Nasal cavity respiratory epithelium epithelial cell of viscerocranial mucosa (primary cell): ENCODE measurements at places on chromosomes 11 and 22. TPM values are rescaled to one million over a fixed set of nuclear protein-coding genes. Genes with fewer than 3 reads are reported as not detected.

Gene ADM2
- 6.2 and 23.1 TPM in 2 replicates for total RNA-seq

Gene BDNF
- total RNA-seq = 0.68 and 1.4 TPM in 2 replicates

Gene ZC3H12C
- 7.2 and 15.8 TPM in 2 replicates for total RNA-seq

Gene SLC22A8
- total RNA-seq = not detected in 2 replicates

Gene AIFM3
- 0.68 and 5.8 TPM in 2 replicates for total RNA-seq

Gene MYOD1
- not detected in 2 replicates for total RNA-seq

Gene SLC5A1
- total RNA-seq = 1.4 and 4.1 TPM in 2 replicates

Gene TMEM191C
- total RNA-seq = 0.34 and 0.85 TPM in 2 replicates

Gene DAGLA
- under 0.01 and 2.2 TPM in 2 replicates for total RNA-seq

Gene NAALADL1
- total RNA-seq = 5.8 and 7.2 TPM in 2 replicates

Gene ALKBH8
- 9.9 and 13.5 TPM in 2 replicates for total RNA-seq

Gene OR8G1
- not detected in 2 replicates for total RNA-seq

Gene GTSE1
- total RNA-seq = under 0.01 TPM in 2 replicates

Gene SLC43A3
- total RNA-seq = 15.6 and 21.9 TPM in 2 replicates

Gene VSIG10L2
- total RNA-seq = under 0.01 and 0.14 TPM in 2 replicates

Gene MS4A3
- total RNA-seq = not detected in 2 replicates

Gene IFTAP
- total RNA-seq = 12.6 and 23.6 TPM in 2 replicates

Gene KDM4F
- total RNA-seq = not detected in 2 replicates

Gene OR10D3
- not detected in 2 replicates for total RNA-seq

Gene CCDC116
- 0.07 TPM in 1 of 2 replicates, not detected in the other for total RNA-seq

Gene GAL3ST3
- not detected in 2 replicates for total RNA-seq

Gene TRPC6
- under 0.01 and 0.21 TPM in 2 replicates for total RNA-seq

Gene GAL3ST1
- total RNA-seq = 0.07 and 0.34 TPM in 2 replicates

Gene SLC22A9
- total RNA-seq = not detected in 2 replicates

Gene NPAS4
- not detected in 2 replicates for total RNA-seq

Gene PRG3
- total RNA-seq = not detected in 2 replicates

Gene BTG4
- 0.34 and 0.43 TPM in 2 replicates for total RNA-seq

Gene CSF2RB
- total RNA-seq = under 0.01 TPM in 2 replicates

Gene ENTHD1
- total RNA-seq = not detected in 2 replicates

Gene OTUB1
- 43.6 and 44.1 TPM in 2 replicates for total RNA-seq

Gene GDPD4
- not detected in 2 replicates for total RNA-seq

Gene EHF
- total RNA-seq = 256 and 478 TPM in 2 replicates

Gene CRY2
- 11.6 and 15.2 TPM in 2 replicates for total RNA-seq

Gene DGCR6
- total RNA-seq = 1.00 and 2.1 TPM in 2 replicates

Gene CASP5
- total RNA-seq = 0.50 and 1.0 TPM in 2 replicates

Gene SYT12
- total RNA-seq = 0.34 and 10.2 TPM in 2 replicates

Gene SMIM38
- 0.21 and 0.68 TPM in 2 replicates for total RNA-seq

Gene ZBTB16
- total RNA-seq = under 0.01 and 2.6 TPM in 2 replicates

Gene LARGE2
- 6.5 and 8.3 TPM in 2 replicates for total RNA-seq

Gene FADS3
- 33.5 and 41.6 TPM in 2 replicates for total RNA-seq

Gene MS4A6E
- total RNA-seq = not detected in 2 replicates

Gene MRPL16
- total RNA-seq = 19.5 and 23.1 TPM in 2 replicates

Gene DCUN1D5
- 76.6 and 156 TPM in 2 replicates for total RNA-seq

Gene LRRC56
- total RNA-seq = 0.34 and 1.4 TPM in 2 replicates

Gene HORMAD2
- total RNA-seq = not detected in 2 replicates

Gene KIRREL3
- total RNA-seq = not detected in 2 replicates

Gene DUSP8
- total RNA-seq = 1.6 and 1.7 TPM in 2 replicates

Gene TMEM86A
- 0.57 and 3.8 TPM in 2 replicates for total RNA-seq

Gene KRTAP5-3
- total RNA-seq = not detected in 2 replicates

Gene OR52A1
- total RNA-seq = not detected in 2 replicates

Gene TTLL1
- total RNA-seq = 8.2 and 13.0 TPM in 2 replicates

Gene PDGFD
- total RNA-seq = under 0.01 and 0.71 TPM in 2 replicates

Gene ARVCF
- 11.6 and 16.4 TPM in 2 replicates for total RNA-seq

Gene P2RY2
- total RNA-seq = 3.8 and 30.9 TPM in 2 replicates

Gene TMPRSS4
- 14.4 and 229 TPM in 2 replicates for total RNA-seq

Gene OR52E6
- total RNA-seq = not detected in 2 replicates

Gene MS4A12
- total RNA-seq = not detected in 2 replicates

Gene MAPK8IP2
- 1.0 and 1.8 TPM in 2 replicates for total RNA-seq

Gene COMT
- 174 and 239 TPM in 2 replicates for total RNA-seq
